ENCODE measurements at places on chromosomes 1 and 21.

DNA sequence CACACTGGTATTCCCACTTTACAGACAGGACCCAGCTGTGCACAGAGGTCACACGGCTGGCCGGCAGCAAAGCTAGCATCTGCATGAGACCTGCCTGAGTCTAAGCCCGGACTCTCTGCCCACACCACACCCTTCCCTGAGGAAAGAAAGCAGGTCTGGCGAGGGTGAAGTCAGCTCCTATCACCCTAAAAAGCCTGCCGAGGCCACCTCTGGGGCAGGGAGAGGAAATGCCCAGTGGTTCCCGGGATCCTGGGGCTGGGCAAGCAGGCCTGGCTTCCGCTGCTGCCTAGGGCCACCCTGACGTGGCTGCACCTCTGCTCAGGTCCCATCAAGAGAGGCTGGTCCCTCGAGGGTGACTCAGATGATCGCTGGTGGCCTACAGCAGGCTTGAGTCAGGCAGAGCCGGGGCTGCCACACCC lies 42.2 kb downstream of the RAP1GAP start:
- no peak for DNase-seq

- peak; percentile 60 for DNase-seq
Measured at GRCh38 chr1:68954841-68955240, 458.0 kb upstream of the DEPDC1 start.

DNA sequence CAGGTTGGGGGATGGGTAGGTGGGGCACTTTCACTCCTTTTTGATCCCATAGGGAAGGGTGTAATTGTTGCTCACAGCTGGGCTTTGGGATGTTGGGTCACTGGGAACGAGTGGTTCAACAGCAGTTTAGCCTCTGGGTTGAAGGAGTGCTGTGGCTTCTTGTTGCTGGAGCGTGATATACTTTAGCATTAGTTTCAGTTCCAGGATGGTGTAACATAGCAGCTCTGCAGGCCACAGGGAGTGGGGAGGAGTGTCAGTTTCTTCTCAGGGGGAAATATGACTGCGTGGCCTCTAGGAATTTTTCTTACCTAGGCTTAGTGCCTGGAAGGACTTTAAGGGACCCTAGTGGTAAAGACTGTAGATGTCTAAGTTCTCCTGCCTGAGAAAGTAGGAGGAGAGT lies 1105.3 kb upstream of the TMPRSS15 start:
- no peak for DNase-seq

DNA sequence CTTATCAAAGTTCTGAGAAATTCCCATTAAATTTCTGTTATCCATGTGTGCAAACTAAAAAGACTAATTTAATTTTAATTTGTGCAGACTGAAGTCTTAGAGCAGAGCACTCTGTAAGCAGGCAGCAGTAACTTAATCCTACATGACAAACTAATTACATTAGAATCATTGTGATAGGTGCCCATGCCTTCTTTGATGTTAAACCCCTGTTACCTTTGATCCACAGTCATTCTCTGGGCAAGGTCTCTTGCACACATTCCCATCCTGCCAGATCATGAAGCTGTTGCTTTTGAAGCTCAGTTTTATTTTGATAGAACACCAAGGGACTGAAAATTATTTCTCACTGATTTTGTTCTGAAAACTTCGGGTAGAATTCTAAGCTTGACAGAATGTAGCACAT lies 77.2 kb downstream of the BCAR3 start:
- no peak for DNase-seq

- no peak for DNase-seq
Measured at GRCh38 chr1:91806769-91807700, 78.9 kb downstream of the TGFBR3 start.

GRCh38 chr1:241688940-241689368 lies 36.9 kb downstream of the WDR64 start:
- DNase-seq = no peak

- no peak for DNase-seq
Measured at GRCh38 chr1:177035586-177035985, 128.9 kb downstream of the ASTN1 start.

DNA sequence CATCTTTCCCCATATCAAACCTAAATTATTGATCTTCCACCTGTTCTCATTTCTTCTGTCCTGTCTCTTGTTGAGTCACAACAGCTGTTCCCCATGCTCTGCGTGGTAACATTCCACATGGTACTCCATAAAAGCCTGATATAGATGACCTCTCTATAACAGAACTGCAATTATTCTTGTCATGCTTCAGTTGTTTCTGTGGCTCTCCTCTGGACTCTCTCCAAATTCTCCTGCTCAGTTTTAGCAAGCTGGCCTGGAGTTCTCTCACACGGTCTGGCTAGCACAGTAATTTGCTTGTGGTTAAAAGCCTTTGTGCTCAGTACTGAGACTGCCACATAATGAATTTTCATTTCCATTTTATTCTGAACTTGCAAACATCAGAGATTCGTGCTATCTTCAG lies 10.6 kb upstream of the LRRC39 start:
- DNase-seq = peak; percentile 59

- no peak for DNase-seq
Measured at GRCh38 chr21:42465803-42466127, 30.3 kb downstream of the RSPH1 start.

GRCh38 chr1:81650776-81651175 lies 150.0 kb upstream of the ADGRL2 start:
- no peak for DNase-seq

- DNase-seq = no peak
Measured at GRCh38 chr1:173581383-173582079, 21.3 kb downstream of the SLC9C2 start.

DNA sequence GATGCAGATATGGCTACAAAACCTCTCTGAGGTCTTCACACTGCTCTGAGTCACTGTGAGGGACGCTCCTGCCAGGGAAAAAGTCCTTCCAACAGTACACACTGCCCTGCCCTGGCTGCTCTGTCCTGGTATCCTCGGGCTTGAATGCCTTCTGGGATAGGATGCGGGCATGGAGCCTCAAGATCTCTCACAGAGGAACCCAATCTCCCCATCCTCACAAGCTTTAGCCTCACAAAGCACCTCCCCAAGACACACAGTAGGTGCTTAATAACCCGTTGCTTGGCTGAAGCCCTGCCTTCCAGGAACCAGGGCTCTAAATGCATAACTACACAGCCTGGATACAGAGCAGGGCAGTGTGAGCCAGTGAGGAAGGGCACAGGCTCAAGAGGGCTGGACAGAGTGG lies 9.2 kb downstream of the RAP1GAP start:
- no peak for DNase-seq

DNA sequence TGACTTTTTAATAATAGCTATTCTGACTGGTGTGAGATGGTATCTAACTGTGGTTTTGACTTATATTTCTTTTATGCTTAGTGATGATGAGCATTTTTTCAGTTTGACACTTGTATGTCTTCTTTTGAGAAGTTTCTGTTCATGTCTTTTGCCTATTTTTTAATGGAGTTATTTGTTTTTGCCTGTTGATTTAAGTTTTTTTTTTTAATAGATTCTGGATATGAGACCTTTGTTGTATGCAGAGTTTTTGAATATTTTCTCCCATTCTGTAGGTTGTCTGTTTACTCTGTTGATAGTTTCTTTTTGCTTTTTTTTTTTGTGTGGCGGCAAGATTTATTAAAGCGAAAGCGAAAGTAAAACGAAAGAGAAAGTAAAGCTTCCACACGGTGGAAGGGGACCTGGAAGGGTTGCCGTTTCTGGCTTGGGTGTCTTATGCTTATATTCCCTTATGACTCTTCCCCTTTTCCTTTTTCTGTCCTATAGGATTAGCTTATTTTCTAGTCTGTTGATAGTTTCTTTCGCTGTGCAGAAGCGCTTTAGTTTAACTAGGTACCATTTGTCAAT lies 67.6 kb downstream of the TBX19 start:
- DNase-seq = no peak

DNA sequence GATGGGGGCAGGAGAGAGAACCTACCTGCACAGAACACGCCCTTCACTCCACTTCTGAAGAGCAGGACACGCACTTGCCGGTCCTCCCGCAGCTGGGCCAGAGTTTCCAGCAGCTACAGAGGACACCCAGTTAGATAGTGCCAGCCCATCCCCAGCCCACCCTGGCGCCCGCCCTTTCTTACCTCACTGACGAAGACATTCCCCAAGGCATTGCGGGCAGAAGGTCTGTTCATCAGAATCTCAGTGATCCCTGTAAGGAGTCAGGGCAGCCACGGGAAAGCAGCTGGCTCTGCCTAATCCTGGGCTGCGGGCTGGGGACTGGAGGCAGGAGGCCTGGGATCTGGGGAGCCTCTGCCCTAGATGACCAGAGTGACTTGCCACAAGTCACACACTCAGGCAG lies 10.0 kb downstream of the ECHDC2 start:
- no peak for DNase-seq

DNA sequence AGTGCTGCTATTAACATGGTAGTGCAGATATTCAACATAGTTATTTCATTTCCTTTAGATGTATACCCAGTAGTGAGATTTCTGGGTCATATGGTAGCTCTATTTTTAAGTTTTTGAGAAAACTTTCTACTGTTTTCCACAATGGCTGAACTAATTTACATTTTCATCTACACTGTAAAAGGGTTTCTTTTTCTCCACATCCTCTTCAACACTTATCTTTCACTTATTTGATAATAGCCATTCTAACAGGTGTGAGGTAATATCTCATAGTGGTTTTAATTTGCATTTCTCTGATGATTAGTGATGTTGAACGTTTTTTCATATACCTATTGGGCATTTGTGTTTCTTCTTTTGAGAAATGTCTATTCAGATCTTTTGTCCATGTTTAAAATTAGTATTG lies 149.8 kb downstream of the PDE4B start:
- DNase-seq = no peak

DNA sequence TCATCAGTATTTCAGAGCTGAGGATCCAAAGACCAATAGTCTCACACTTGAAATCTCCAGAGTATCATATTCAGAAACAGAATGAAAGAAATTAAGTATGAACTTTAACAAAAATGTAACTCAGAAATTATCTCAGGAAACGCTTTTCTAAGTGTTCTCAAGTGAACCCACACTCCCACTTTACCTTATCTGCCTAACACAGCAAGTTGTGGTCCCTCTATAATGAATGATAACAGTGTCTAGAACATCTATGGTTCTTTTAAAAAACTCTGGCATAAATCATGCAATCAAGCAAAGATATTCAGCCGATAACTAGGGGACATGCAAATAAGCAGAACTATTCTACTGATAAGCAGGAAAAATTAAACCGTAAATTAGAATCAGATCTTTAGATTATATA lies 1574.2 kb downstream of the PLA2G4A start:
- DNase-seq = no peak

DNA sequence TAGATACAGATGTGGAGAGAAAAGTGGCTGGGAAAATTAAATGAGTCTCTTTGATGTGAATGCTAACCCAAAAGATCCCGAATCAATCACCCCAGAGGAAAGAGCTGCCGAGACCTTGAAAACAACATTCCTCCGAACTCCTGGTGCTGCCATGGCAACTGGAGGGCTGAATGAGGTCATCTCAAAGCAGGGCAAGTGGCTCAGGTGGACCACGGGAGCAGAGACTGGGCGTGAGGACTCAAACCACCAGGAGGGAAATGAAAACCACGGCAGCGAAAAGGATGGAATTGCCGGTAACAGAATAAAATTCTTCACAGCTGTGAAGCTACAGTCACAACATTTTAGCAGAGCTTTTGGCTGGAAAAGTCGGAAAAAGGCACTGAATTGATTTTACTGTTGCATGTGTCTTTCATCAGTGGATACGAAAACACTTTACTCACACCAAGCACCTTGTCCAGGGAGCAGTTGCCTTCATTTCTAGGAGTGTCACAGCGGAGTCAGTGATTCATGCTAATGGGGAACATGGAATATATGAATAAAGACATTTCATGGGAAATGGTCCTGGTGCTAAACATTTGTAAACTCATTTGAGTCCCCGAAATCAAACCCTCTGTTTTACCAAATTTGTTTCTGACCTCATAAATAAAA lies 23.2 kb upstream of the BECN2 start:
- DNase-seq = peak; percentile 52

DNA sequence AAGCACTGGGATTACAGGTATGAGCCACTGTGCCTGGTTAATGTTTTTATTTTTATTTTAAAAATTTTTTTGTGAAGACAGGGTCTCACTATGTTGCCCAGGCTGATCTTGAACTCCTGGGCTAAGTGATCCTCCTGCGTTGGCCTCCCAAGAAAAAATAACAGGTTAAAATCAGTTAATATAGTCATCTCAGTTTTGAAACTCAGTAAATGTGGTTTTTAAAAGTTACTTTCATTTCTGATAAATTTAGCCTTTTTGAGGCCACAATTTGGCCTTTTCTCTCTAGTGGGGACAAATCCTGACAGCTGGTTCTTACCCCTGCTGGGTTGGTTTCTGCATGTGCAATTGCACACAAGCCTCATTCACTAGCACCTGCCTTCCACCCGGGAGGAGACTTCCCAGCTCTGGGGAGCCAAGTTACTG lies 13.3 kb downstream of the PMF1 start:
- no peak for DNase-seq

DNA sequence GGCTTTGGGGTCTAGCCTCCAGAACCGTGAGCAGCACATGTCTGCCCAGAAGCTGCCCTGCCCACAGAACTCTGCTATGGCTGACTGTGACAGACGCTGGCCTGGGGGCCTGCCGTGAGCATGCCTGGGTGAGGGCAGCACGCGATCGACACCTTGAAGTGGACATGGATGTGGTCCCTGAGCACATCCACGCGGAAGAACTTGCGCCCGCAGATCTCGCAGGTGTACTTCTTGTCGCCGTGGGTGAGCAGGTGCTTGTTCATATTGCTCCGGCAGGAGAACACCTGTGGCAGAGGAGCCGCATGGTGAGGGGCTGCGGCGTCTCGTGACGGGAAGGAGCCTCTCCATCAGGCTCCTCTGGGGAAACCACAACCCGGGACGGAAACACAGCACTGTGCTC lies 56.0 kb downstream of the PRDM15 start:
- no peak for DNase-seq

DNA sequence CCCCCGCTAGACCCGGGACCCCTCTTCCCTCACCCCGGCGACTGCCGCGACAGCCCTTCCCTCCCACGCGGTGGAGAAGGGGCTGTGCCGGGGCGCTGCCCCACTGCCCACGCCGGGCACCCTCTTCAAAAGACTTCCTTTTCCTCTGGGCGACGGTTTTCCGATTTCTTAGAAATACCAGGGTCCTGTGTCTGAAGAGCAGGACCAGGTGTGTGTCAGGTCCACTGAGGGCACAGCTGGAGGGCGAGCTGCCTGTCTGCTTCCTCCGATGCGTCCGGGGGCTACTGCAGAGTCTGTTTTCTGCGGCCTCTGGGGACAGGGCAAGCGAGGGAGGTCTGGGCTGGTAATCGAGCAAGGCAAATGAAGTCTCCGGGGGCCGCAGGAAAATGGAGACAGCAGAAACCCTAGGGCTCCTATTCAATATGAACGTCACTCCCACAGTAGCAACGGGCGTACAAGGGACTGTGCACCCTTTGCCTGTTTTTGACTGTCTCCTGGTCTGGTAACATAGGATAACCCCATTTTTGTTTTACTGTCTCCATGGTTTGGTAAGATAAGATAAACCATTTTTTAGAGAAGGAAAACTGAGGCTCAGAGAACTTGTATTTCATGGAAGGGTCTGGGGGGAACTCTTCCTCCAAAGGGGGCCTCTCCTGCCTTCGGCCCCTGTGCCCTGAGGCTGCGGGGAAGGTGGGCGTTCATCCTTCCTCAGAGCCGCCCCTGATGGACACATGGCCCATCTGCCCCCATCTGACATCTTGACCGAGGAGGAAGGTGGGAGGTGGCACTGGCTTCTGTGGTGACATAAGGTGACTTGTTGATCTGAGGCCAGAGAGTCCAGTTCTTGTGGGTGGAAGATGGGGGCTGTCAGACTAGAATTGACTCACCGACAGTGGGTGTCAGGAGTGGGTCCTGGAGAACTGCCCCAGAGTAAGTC lies 970 bp downstream of the TNFRSF1B start:
- DNase-seq = no peak

Data from stromal cell of bone marrow (primary cell).